NCI-H345 (cell line): ENCODE measurements at places on chromosomes 1 and 21.

DNA sequence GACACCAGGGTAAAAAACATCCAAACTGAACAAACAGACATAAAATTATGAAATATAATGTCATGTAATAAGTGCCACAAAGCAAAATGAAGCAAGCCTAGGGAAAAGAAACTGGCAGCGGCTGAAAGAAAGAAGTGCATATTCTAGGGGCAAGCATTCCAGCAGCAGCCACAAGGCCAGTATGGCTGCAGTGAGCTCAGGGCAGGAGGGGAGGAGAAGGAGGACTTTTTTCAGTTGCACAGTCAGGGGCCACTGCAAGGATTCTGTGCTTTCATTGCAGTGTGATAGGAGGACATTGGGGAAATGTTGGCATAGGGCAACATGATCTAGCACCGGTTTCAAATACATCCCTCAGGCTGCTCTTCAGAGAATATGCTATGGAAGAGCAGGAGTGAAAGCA, 263.8 kb downstream of the NEGR1 start:
- no peak for DNase-seq

DNA sequence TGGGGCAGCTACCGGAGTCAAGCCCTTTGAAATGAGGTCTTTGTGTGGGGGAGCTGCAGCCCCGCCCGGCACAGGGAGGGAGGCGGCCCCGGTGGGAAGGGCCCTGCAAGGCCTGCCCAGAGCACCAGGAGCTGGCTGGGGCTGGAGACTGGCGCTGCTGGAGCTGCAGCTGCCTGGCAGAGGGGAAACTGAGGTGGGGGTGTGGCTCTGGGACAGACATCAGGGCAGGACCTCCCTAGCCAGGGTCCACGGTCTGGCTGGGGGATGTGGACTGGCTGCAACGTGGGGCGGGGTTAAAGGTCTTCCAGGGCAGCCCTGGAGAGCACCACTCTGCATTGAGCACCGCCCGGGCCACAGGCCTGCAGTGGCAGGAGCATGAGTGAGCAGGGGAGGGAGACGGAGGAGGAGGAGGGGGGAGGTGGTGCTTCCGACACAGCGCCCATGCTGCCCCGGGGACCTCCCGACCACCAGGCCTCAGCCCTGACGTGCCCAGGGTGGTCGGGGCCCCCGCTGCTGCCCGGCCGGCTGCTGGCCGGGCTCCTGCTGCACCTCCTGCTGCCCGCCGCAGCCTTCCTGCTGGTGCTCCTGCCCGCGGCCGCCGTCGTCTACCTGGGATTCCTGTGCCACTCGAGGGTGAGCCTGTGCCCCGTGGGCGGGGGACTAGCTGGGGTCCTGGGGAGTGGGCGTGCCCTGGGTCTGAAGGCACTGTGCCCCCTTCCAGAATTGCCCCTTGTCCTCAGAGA, 4.8 kb upstream of the ANKRD65 start:
- DNase-seq = no peak

DNA sequence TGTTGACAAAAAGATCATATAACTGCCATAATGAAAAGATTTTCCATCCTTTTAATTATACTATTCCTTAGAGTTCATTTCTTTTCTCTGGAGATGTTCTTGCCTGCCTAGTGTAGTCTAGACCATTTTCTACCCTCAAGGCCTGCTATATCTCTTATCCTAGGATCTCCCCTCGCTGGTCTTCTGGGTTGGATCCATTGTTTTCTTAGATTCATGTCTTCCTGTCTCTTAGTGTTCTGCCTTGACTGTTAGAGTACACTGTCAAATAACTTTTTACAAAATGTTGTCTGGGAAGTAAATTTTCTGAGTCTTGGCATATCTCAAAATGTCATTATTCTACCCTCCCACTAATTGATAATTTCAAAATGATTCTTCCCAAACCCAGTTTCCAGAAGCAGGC, 66.6 kb downstream of the TRAF5 start:
- no peak for DNase-seq

GRCh38 chr21:37843191-37843590, 73.1 kb downstream of the KCNJ6 start:
- DNase-seq = no peak

DNA sequence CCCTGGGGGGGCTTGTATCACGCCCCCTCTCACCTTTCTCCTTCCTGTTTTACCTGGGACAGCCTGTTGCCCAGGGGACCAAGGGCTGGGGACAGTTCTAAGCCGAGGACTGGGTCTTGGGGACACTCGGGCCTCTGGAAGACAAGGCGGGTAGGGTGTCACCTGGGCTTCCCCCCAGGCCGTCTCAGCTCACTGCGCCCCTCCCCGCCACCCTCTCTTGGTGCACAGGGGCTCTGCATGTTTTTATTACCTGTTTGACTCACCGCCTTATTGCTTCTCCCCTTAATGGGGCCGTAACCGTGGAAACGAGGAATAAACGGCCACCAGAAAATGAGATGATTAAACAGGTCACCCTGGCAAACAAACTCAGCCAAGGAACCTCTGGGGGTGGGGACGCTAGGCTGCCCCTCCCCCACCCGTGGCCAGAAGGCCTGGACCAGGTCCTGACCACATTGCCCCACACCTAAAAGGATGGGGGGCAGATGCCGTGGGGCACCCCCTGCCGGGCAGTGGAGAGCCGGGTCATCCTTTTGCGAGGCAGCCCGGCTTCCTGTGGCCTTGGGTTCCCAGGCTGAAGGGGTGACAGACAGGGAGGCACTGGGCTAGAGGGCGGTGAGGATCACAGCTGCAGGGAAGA, 109.9 kb downstream of the CASZ1 start:
- no peak for DNase-seq

- no peak for DNase-seq
These were observed 6.5 kb downstream of the A3GALT2 start for GRCh38 chr1:33314416-33314815.

GRCh38 chr21:45607021-45607908, 36.3 kb upstream of the PCBP3 start:
- DNase-seq = no peak

DNA sequence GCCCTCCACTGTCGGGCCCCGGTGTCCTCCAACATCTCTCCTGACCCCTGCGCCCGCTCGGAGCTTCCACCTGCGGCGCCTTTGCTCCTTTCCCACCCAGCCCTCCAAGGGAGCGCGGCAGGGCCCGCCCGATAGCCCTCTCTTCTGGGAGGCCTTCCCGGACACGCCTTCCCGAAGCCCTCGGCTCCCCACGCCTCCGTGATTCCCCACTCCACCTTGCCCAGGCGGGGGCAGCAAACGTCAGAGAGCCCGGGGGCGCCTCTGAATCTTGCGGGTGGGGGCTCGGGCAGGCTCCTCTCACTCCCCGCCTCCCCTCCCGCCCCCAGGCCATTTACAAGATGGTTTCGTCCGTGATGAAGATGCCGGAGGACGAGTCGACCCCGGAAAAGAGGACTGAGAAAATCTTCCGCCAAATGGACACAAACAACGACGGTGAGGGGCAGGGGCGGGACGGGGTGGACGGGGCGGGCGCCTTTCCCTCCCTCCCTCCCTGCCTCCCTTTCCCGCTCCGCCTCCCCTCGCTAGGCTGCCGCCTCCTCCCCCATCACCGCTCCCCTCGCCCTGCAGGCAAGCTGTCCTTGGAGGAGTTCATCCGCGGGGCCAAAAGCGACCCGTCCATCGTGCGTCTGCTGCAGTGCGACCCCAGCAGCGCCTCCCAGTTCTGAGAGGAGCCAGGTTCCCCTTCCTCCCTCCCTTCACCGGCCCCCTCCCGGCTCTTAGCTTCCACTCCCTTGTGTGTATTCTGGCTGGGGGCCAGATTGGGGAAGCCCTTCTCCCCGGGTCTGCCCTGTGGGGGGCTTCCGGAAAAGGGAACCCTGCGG, 7.1 kb downstream of the HPCA start:
- DNase-seq = peak; percentile 70
